Ovary (tissue), 10 donors: ENCODE measurements at places on chromosomes 6 and 20. TPM values are rescaled to one million over a fixed set of nuclear protein-coding genes. Genes with fewer than 3 reads are reported as not detected.

CFB gene
- total RNA-seq, result 20.8 TPM

DNA sequence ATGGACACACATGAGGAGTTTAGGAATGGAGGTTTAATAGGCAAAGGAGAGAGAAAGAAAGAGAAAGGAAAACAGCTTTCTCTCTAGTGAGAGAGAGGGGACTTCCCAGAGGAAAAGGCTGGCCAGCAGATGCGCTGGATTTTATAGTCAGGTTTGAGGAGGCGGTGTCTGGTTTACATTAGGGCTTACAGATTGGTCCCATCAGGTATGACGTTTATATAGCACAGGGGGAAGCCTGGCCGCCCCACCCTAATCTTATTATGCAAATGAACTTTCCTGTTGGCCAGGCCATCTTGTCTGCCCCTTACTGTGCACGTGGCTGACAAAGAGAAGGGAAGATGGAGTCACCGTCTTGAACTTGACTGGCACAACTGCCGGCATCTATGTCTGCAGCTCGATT, 86.6 kb upstream of the QKI start:
- DNase-seq, result no peak

GPR63 gene
- total RNA-seq, result 1.3 TPM

DNA sequence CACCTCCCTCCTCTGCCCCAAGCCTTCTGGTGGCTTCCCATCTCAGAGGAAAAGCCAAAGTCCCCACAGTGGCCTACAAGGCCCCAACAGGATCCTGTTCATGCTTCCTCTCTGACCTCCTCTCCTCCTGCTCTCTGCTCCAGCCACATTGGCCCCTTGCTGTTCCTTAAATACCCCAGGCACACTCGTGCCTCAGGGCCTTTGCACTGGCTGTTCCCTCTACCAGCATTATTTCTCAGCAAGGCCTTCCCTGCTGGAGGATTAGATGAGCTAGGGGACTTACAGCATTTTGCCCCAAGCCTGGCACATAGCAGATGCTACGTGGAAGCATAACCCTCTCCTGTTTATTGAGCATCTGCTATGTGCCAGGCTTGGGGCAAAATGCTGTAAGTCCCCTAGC, 7.8 kb downstream of the CCN5 start:
- DNase-seq, result no peak

GRCh38 chr20:17758512-17758911, 58.7 kb downstream of the BANF2 start:
- no peak for DNase-seq

GRCh38 chr6:160792708-160793107, 90.7 kb downstream of the PLG start:
- DNase-seq, result no peak

MDFI gene
- 20.4 TPM for total RNA-seq

GRCh38 chr6:4008324-4009047, 70.5 kb downstream of the FAM217A start:
- no peak for DNase-seq

GRCh38 chr6:142470421-142470820, 168.6 kb downstream of the ADGRG6 start:
- DNase-seq, result no peak

GRCh38 chr6:16163535-16164300, 34.8 kb downstream of the MYLIP start:
- no peak for DNase-seq

- DNase-seq, result no peak
These were observed 73.6 kb downstream of the TRERF1 start for GRCh38 chr6:42378125-42378524.

DNA sequence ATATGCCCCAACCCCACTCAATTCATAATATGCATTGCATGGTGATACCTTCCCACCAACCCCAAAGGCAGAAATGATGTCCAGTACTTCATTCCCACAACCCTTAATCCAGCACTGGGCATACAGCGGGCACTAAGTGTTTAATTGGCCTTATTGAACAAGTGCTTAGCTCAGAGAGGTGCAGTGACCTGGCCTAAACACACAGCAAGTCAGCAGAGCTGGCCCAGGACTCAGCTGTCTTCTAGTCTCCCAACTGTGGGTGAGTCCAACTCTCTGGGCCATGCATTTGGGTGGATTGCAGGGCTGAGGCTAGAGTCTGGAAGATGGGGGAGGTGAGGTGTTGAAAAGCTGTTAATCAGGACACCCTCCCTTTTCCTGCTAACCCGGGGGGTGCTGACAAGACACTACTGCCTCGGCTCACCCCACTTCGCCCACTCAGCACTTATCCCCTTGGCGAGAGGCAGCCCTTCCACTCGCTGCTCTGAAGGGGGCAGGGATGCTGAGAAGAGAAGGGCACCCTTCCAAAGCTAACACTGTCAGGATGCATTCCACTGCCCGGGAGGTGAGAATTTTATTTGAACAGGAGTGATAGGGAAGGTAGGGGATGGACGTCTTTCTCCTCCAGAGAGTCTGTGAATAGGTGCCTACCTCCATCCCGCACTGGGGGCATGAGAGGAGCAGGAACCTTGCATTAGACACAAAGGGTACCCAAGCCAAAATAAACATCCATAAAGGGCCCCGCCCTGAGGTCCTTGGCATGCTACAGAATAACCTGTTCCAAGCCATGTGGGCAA, 14.2 kb downstream of the KCNK5 start:
- DNase-seq, result no peak

GRCh38 chr6:47133230-47134000, 91.3 kb upstream of the ADGRF1 start:
- DNase-seq, result no peak

DUSP15 gene
- total RNA-seq, result 5.2 TPM

- DNase-seq, result no peak
These were observed 33.5 kb upstream of the TCF21 start for GRCh38 chr6:133855276-133855990.

DNA sequence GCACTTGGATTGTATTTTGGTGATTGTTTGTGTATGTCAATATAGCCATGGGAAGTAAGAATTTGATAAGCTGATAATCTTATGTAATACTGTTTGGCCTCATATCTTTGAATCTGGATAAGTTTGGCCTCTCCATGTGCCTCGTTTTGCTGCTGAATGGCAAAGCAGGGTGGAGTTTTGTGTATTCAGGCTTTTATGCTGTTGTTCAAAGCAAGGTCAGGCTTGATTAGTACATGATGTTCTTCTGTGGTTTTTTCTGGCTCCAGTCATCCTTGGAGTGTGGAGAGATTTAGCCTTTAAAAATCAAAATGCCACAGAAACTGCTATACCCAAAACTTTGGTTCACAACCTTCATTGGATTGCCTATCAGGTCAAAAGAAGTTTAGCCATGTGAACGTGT, 728.9 kb upstream of the GJE1 start:
- DNase-seq, result no peak

VAPB gene
- total RNA-seq, result 11.8 TPM

GRCh38 chr6:22891934-22892333, 322.6 kb downstream of the HDGFL1 start:
- no peak for DNase-seq

MAVS gene
- 14.2 TPM for total RNA-seq

DNA sequence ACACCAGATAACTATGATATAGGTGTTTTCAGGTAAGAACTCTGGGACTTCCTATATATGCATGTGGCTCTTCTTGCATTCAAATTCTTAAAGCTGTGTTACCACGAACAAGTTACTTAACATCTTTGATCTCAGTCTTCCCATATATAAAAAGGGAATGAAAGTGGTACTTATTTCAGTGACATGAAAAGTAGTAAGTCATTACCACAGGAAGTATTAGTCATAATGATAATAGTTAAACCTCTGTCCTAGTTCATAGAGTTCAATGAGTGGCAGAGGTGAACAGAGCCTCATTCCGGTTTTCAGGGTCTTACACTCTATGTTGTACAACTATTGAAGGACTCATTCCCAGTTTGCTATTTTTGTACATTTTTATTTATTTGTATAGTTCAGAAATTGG, 237.0 kb downstream of the NKAIN2 start:
- DNase-seq, result no peak

GRCh38 chr6:2885967-2886735, 17.0 kb downstream of the SERPINB9 start:
- DNase-seq, result no peak

C20orf202 gene
- 0.30 TPM for total RNA-seq

MSH5 gene
- total RNA-seq, result 15.9 TPM

DNA sequence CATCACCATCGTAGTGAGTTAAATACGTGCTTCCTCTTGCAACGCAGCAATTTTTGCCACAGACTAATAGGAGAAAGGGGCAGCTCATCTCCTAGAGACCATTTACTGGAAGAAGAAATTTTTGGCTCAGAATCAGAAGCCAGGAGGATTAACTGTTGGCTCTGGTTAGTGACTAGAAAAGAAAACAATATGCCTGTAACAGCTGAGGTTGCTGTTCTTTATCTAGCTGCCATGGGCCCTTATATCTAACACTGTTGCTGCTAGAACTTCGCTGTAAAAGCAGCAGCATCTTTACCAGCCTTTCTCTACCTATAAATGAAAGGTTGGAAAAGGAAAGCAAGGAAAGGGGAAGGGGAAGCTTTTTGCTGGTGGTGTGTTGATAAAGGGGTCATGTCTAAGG, 65.9 kb downstream of the FAM135A start:
- no peak for DNase-seq

DNA sequence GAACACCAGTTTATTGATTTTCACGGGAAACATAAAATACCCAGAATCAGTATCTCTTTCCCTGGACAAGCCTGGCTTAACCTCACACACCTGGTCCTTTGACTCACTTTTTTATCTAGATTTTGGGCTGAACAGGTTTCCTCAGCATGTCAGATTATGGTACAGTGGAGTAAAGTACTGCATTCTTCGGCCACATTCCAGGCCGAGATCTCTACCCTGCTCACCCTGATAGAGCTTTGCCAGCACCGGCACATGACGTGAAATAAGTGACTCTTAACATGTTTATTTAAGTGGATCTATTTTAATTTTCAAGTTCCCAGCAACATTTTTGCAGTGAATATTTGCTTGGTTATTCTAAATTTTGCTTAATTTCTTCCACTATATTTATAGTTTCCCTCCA, 79.0 kb upstream of the POPDC3 start:
- no peak for DNase-seq

GRCh38 chr6:144898052-144898689, 613.0 kb downstream of the UTRN start:
- no peak for DNase-seq

GRCh38 chr20:32059189-32059588, 7.1 kb downstream of the HCK start:
- DNase-seq, result no peak

GRCh38 chr6:28865401-28866204, 58.2 kb downstream of the TRIM27 start:
- DNase-seq, result no peak

- DNase-seq, result no peak
These were observed 27.7 kb upstream of the KCNG1 start for GRCh38 chr20:51050531-51051075.

DNA sequence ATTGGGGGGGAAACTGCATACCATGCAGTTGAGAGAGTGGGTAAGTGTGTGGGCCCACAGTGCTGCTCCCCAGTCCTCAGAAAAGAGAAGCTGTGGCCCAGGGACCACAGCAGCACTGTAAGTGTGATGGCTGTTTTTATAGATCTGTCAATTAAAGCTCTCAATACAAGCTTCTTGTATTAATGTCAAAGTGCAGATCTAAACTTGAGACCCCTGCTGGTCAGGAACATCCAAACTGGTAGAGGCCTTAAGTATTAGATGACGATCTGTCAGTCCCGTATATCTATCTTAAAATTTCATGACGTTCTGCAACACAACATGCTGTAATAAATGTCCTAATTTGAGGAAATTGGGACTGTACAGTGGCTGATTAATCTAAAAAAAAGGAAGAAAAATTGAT, 74.8 kb downstream of the TULP4 start:
- no peak for DNase-seq

- no peak for DNase-seq
These were observed 11.5 kb downstream of the FOXC1 start for GRCh38 chr6:1621070-1621701.

DNA sequence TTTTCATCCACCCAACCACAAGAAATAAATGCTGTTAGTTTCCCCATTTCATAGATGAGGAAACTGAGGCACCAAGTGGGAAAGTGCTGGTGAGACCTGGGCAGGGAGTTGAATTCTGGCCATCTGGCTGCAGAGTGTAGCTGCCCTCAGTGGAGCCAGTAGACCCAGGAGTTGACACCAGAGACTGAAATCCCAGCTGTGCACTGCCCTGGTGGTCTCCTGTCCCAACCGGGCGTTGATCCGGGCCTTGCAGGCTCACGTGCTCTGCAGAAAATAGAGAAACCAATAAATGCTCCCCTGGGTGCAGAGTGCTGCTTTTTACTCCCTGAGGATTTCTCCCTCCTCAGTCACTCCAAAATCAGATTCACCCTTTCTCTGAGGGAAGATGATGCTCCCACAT, 18.4 kb downstream of the HLA-F start:
- no peak for DNase-seq

DNA sequence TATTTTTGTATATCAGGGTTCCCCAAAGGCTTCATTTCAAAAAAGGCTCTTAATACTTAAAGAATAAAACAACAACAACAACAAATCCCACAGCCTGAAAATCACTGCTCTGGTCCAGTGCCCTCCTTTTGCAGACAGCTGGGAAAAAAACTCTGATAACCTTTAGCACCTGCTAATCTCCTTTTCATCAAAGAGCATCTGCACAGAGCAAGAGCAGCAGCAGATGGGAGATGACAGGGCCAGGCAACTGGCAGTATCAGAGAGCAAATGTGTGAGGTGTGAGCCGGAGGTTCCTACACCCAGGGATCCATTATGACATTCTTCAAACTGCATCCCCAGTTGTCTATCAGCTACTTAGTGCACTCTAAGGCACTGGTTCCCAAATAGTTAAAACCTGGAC, 25.7 kb downstream of the TTI1 start:
- no peak for DNase-seq

NRM gene
- total RNA-seq, result 18.6 TPM
